ENCODE measurements at places on chromosomes 5 and 9.

DNA sequence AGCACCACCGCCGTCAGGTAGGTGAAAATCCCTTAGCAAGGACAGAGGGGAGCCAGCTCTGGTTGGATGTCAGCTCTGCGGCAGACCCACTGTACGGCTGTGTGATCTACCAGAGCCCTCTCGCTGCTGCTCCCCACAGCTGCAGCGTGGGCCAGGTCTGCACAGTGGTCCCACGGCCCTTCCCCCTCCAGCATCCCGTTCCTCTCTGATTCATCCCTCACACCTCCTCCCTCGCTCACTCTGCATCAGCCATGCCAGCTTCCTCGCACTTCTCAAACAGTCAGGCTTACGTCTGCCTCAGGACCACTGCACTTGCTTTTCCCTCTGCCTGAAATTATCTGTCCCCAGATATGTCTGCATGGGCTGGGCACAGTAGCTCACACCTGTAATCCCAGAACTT is 26.6 kb upstream of the CFAP157 start:
- no peak for DNase-seq

- DNase-seq, result no peak
Observed at GRCh38 chr5:152477536-152477935, 72.5 kb upstream of the NMUR2 start.

DNA sequence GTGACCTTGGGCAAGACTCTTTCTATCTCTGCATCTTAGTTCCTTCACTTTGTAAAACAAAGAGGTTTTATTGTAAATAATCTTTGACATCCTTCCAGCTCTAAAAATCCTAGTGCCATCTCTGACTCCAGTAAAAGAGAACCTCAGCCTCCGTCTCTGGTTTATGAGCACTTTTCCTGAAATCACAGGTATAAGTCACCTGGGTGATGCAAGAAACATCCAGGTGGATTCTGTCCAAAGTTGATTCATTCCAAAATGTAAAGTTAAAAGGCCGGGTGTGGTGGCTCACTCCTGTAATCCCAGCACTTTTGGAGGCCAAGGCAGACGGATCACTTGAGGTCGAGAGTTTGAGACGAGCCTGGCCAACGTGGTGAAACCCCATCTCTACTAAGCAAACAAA is 21.1 kb upstream of the UBAP2 start:
- DNase-seq, result no peak

DNA sequence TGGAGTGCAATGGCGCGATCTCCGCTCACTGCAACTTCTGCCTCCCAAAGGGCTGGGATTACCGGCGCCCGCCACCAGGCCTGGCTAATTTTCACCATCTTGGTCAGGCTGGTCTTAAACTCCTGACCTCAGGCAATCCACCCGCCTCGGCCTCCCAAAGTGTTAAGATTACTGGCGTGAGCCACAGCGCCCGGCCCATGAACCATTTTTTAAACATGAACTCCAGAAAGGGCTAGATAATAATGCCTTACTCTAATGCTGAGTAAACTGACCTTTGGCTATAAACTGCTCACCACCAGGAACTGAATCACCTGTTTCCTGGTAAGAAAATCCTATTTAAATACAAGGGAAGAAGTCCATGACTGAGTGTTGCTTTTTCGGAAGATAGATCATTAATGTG is 23.2 kb upstream of the DAB2 start:
- DNase-seq, result no peak

- no peak for DNase-seq
Observed at GRCh38 chr9:120872791-120873502, 4.0 kb downstream of the PHF19 start.

DNA sequence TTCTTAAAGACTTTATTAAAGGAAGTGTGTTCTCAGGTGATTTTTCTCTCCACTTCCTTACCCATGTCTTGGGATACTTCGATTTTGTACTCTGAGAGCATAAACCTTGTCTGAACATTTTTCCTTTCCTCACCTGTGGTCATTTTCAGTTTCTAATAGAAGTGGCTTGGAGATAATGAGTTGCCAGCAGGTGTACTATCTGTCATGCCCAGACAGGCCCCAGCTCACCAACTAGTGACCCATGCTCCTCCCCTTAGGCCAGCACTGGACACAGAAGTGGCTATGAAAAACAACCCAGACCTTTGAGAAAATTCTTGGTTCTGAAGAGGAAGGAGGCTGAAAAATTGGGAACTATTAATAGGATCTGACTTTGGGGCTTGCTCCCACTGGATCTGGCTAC is 49.2 kb upstream of the SMIM32 start:
- no peak for DNase-seq

DNA sequence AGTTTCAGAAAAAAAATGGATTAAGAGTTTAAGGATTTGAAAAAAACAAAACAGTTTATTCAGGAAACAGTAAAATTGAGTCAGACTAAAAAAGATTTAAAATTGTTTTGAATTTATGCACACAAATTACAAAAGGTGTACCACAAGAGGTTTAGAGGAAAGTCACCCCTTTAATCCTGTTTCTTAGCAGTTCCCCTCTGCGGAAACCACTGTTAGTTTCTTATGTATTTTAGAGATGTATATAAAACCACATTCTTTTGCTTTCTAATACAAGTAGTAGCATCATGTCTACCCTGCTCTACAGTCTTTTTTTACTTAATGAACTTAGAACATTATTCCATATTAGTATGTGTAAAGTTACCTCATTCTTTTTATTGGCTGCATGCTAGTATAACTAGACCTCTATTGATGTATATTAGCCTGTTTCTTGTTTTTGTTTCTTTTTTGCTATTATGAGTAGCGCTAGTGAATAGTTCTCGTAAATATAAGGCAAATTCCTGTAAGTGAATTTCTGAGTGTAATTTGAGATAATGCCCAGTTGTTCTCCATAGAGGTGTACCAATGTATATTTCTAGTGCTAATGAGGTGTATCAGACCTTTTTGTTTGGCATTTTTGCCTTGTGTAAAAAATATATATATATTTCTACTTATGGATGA is 20.0 kb downstream of the GPBP1 start:
- DNase-seq, result no peak

GRCh38 chr5:73295447-73295846 is 122.5 kb downstream of the TMEM174 start:
- DNase-seq, result no peak

- no peak for DNase-seq
Observed at GRCh38 chr5:154396128-154396527, 49.7 kb upstream of the SAP30L start.

DNA sequence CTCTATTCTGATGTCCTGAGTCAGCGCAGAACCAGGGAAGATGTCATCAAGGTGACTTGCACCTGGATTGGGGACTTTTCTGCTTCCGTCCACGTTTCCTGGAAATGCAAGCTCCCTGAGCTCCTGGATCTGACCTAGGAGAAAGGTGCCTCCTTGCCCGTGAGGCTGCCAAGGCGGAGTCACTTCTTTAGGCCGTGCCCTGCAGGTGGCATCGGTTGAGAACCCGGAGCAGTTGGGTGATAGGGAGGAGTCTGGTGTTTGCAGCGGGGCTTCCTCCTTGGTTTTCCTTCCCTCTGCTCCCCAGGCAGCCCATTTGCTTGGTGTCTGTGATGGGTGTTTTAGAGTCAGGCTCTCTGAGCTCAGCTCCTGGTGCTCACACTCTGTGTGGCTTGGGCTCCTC is 15.2 kb downstream of the NANS start:
- no peak for DNase-seq

DNA sequence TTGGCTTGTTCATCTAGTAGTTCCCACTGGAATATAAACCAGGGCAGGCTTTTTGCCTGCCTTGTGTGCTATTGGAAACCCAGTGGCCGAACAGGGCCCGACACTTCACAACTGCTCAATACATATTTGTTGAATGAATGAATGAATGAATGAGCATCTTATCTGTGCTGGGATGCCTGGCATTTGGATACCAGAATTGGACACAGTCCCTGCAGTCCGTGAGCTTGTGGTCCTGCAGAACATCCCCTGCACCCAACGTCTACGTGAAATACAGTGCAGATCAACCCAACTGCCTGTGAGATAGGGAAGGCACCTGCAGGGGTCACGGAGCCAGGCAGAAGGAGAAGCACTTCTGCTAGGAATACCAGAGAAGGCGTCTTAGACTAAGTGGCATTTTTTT is 30.0 kb upstream of the COL15A1 start:
- no peak for DNase-seq

DNA sequence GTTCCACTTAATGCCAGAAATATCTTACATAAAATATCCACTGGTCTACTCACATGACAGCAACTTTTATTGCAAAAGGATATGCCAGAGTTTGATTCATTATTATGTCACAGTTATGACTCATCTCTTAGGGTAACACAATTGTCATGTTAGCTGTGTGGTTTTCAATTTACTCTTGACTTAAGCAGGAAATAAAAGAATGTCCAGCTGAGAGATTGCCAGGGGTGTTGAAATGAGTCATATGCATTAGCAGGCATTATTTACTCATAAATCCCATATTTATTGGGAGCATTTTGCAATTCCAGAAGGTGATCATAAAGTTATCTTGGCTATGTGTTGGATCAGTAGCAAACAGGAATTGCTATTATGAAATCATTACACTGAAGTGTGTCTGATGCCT is 1164.6 kb upstream of the CDH18 start:
- peak; percentile 95 for DNase-seq

DNA sequence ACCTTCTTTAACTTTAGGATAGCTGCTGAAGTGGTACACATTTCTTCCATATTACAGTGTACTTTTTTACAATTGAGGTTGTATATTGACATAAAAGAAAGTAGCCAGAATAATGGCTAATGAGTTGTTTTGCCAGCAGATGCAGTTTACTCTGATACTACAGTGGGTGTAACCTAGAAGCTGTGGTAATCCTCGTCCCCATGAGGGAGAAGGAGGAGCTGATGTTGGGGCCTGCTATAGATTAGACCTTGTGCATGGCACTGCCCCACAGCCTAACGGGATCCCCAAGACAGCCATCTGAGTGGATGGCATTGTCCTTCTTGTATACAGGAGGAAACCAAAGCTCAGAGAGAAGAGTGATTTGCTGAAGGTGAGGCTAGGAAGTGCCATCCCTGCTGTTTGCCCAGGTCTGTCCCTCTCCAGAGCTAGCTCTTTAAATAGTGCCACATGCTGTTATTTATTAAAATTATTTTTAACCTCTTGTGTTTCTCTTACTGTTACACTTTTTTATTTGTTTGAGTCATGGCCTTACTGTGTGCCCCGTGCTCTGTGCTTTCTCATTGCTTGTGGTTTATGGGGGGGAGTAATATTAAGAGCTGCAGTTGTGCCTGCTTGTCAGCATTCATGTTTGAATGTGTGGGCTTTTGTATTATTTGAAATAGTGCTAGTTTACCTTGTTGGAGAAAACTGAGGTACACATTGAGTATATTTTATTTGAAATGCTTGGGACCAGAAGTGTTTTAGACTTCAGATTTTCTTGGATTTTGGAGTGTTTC is 65.3 kb downstream of the ICE1 start:
- DNase-seq, result no peak
